CD4-positive, CD25-positive, alpha-beta regulatory T cell (primary cell): ENCODE measurements at places on chromosomes 3 and 15.

- no peak for DNase-seq
Measured at GRCh38 chr3:66910266-66911055, 87.6 kb upstream of the KBTBD8 start.

DNA sequence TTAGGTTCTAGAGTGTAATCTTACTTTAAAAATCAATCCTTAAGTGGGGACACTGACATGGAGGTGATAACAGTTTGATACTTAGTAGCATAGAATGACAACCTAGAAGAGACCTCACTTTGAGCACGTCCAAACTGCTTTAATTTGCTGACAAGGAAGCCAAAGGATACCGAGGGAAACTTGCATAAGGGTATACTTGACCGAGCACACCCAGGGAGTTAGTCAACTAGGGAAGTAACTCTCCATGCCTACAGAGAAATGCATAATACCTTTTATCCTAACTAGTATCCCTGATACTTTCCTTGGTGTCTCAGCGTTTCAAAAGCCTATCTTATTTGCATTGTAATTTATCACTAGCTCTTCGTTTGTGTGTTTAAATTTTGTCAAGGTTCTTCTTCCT is 5.5 kb upstream of the TPRG1 start:
- DNase-seq: no peak

GRCh38 chr15:78619022-78619950 is 1.5 kb downstream of the CHRNA3 start:
- no peak for DNase-seq

DNA sequence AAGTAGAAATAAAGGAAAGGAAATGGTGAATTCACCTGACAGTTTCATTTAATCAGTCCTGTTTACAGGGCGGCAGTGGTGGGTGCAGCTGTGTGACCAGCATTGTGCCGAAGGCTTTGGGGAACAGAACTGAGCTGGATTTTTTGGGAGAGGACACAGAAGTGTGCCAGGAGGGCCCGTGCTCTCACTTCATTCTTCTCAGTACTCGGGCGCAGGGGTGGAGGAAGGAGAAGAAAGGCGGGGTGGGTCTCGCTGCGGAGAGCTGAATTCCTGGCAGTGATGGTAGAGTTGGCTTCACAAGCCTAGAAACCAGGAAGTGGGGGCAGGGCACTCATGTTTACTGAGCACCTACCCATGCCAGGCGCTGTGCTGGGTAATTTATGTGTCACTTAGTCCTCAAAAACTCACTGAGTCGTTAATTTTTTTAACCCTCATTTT is 64.6 kb downstream of the CRTC3 start:
- peak; percentile 63 for DNase-seq

DNA sequence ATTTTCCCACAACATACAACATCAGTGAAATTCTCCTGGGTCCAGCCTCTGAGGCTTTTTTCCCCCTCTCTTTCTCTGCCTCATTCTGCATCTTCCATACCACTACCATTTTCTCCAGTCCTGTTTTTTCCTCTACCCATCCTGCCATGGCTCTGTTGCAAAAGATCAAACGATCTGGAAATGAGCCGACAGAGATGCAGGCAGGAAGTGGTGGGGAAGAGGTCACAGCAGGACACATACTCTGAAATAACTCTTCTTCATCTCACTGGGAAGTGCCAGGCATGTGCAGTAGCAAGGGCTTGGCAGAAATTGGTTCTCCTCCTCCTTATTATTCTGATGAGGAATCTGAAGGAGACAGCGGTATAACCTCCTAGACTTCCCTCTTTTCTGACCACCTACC is 114.3 kb downstream of the CORO2B start:
- no peak for DNase-seq

DNA sequence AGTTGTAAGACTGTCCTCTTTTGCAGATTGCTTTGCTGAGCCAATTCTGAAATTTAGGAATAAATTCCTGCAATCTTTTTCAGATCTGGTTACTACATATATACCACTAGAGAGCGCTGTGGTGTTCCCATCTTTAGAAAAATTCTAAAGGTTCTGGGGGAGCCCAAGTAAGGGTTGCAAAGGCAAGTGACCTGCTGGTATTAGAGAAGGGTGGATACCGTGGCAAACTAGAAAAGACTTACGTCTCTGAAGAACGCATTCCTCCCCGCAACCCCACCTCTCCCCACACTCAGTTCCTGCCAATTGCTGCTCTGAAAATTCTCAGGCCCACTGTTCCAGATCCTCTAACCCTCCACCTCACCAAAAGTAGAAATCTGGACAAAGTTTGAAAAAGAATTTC is 48.5 kb downstream of the EFHB start:
- peak; percentile 58 for DNase-seq

GRCh38 chr15:70245932-70246622 is 148.4 kb upstream of the TLE3 start:
- DNase-seq: no peak

DNA sequence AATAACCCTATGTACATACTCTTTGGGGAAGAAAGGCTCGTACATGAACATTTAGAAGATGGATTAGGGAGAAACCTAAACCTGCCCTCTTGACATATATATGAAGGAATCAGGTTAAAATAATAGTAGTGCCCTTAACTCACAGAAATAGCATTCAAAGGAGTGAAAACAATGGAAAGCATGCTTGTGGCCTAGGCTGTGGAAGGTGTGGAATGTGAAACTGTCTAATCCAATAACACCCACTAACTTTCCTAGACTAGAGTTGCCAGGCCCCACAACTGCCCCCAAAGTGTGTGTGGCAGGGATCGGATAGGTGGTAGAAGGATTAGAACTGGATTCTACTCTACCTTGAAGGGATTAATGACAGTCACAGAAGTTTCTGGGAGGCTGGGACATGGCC is 317.4 kb upstream of the LRRFIP2 start:
- no peak for DNase-seq

DNA sequence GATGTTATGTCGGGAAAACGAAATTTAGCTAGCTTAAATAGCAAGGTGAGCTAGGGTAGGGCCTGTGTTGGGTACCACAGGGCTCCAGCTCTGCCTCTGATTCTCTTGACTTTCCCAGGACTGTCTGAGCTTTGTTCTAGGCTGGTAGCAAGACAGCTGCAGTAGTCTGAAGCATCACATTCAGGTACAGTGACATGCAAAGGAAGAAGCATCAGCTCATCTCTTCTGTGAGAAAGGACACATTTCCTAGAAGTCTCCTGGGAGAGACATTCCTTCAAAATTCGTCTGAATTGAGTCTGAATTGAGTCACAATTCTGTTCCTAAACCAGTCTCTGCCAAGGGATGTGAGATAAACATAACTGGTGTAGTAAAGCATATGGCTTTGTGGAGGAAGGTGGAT is 8.5 kb upstream of the UBXN7 start:
- DNase-seq: no peak

GRCh38 chr3:75687323-75687722 is 23.2 kb downstream of the FRG2C start:
- no peak for DNase-seq

- DNase-seq: no peak
Measured at GRCh38 chr15:71330638-71331162, 215.4 kb downstream of the THSD4 start.

DNA sequence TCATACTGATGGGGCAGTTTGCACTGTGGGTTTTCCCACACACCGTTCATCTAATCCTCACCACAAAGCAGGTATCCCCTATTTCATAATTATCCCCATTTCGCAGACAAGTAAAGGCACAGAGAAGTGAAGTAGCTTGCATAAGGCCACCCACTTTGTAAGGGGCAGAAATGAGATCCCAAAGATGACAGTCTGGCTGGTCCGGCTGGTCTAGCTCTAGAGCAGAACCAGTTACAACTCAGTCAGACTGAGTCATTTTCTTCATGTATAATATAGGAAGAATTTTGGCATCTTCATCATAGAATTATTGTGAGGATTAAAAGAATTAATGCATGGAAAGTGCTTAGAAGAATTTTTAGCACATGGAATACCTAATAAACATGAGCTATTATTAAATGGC is 10.6 kb downstream of the RBP1 start:
- no peak for DNase-seq

DNA sequence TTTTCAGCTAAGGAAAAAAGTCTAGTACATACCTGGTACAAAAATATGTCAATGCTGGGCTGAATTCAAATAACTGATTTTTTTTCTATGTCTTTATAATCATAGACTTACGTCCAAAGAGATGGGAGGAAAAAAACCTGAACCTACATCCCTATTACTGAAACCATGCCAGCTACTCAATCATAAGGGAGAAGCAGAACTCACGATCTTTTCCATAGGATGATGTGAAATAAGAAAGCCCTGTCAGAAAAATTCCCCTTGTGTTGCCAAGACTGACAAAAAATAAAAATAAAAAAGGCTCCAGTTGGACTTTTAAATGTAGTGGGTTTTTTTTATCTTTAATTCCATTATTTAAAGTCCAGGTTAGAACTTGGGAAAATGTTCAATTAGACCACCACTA is 3.3 kb downstream of the MSL2 start:
- DNase-seq: no peak

DNA sequence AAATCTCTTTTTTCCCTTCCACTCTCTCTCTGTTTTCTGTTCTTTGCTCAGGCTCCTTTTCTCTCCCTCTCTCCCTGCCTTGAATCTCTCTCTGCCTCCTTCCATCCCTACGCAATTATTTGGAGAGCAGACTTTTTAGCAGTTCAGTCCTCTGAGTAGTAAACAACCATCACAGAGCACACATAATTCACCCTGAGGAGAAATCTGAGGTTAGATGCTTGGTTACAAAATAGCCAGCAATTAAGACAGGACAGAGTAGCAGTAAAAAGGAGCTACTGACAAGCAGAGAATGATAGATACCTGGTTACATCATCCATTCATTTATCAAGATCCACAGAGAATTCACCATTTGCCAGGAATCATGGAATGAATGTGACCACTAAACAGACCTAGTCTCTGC is 25.5 kb downstream of the SLC9A9 start:
- no peak for DNase-seq

DNA sequence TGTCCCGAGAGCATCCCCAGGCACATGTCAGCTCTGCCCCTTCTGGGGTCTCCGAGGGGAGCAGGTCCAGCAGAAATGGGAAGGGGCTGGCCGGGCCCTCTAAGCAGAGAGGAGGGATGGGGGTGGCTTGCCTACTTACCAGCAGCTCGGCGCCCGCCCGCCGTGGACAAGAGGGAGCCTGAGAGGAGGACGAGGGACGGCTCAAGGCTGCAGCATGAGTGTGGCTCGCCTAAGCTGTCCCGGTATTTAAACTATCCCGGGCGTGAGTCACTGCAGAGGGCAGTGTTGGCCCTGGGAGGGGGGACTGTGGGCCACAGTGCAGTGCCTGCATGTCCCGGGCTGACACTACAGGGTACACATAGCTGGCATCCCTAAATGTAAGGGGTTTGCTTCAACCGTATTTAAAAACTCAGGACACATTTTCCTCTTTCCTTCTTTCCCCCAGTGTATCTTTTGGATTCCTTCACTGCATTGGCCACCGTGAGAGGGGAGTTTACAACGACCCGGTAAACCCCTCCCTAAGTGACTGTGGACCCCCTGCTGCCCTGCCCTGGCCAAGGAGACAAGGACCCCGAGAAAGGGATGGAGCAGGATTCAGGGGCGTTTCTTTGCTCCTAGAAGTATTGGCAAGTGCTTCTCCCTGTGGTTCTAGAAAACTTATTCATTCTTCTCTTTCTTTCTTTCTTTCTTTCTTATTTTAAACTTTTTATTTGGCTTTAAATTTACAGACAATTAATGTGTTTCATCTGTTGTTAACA is at the start of gene LRRC15:
Gene LRRC15, minus strand, starts transcription at position 222 of the 758 bp plus-strand sequence. CDS start 8,700 bp downstream, outside the sequence.
- peak; percentile 6 for DNase-seq

GRCh38 chr3:175836617-175837016 is 977.5 kb downstream of the NAALADL2 start:
- DNase-seq: no peak

- DNase-seq: no peak
Measured at GRCh38 chr3:156728267-156728985, 54.0 kb downstream of the TIPARP start.

GRCh38 chr3:182609575-182610156 is 183.6 kb upstream of the ATP11B start:
- no peak for DNase-seq

DNA sequence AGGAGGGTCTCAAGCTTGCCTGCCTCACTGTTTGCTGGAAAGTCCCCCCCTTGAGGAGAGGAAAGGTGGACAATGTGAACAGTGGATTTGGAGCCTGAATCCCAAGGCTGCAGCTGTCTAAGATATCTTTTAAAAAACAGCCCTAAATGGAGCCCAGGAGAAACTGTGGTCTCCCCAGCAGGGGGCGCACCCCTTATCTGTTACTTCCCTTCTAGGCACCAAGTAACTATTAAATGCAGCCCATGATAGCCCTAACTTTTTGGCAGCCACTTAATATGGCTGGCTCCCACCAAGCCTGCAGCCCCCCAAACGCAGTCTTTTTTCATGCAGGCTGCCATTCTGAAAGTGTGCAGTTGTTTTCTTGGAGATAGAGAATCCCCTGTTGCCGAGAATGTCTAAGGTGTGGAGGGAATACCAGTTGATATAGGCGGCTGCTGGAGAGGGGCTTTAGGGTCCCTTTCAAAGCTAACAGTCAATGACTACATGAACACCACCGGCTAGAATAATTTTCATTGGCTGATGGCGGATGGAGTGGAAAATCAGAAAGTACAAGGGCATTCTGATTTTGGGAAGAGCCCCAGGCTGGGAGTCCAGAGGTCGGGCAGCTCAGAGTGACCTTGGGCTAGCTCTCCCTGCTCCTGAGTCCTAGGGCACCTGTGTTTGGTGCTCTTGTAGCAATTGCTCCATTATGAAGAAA is 1.3 kb downstream of the RHCG start:
- no peak for DNase-seq

DNA sequence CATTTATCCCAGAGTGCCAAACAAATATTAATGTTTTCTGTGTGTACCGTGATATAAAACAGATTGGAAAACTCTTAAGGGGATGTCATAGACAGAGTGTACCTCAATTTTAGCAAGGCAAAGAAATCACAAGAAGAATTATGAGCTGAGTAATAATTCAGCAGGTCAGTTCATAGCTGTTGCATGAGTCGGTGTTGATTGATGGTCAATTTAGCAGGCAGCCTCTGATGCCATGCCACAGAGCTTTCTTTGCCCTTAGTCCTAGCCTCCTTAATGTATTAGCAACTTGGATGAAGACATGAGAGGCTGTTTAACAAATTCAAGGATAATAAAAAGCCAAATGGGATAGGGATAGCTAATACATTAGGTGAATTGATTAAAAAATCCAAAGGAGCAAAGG is 6.8 kb downstream of the SLC35A5 start:
- DNase-seq: no peak

GRCh38 chr3:191379446-191379845 is 49.1 kb upstream of the UTS2B start:
- peak; percentile 11 for DNase-seq

DNA sequence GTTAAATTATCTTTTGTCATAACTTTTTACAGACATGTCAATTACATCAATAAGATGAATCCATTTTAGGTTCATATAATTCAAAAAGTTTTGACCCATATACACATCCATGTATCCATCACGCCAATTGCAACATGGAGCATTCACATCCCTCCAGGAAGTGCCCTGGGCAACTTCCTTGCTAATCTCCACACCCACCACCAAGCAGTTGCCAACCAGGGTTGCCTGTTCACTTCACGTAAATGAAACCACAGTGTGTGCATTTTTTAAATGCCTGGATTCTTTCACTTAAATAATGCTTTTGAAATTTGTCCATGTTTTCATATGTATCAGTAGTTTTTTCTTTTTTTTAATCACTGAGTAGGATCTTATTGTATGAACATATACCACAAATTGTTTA is 40.7 kb upstream of the LYZL4 start:
- no peak for DNase-seq
